Activated CD4-positive, alpha-beta T cell treated with anti-CD3 and anti-CD28 coated beads, Interleukin-2, amount 10 ng/mL, durations not matched to agents 7 days and 5 days (primary cell): ENCODE measurements at places on chromosomes 2 and 18. TPM values are rescaled to one million over a fixed set of nuclear protein-coding genes. Genes with fewer than 3 reads are reported as not detected.

DNA sequence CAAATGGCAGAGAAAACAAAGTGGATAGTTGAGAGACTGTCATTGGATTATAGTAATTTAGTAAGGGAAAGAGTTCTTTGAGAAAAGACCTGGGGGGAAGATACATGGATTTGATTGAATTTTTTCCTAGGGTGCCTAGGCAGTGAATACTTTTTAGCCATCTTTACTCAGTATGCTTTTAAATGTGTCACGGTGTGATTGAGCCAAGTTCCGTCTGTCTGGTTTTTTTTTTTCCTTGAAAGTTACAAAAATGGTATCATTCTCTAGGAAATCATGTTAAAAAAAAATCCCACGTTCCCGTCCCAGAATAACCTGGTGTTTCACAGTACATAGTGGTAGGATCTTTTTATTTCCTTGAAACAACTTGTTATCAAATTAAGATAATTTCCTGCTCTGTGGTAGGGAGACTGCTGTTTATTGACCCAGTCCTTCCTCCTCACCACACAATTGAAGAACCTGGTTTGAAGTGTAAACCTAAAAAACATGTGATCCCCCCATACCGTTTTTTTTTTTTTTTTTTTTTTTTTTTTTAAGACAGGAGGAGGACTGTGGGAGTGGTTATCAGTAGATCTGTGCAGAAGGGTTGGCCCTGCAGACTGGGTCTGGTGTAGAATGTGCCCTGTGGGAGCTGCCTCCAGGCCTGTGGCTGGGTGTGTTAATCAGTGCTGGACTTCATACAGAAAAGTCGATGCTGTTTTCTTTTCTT lies 55.1 kb downstream of the DGKD start:
- H3K4me3 ChIP-seq = peak overlapping the region; percentile 32
- peaks cover 65% of the 10 kb centered on the region for H3K4me1 ChIP-seq
- no peaks in the 10 kb centered on the region for H3K27me3 ChIP-seq

DNA sequence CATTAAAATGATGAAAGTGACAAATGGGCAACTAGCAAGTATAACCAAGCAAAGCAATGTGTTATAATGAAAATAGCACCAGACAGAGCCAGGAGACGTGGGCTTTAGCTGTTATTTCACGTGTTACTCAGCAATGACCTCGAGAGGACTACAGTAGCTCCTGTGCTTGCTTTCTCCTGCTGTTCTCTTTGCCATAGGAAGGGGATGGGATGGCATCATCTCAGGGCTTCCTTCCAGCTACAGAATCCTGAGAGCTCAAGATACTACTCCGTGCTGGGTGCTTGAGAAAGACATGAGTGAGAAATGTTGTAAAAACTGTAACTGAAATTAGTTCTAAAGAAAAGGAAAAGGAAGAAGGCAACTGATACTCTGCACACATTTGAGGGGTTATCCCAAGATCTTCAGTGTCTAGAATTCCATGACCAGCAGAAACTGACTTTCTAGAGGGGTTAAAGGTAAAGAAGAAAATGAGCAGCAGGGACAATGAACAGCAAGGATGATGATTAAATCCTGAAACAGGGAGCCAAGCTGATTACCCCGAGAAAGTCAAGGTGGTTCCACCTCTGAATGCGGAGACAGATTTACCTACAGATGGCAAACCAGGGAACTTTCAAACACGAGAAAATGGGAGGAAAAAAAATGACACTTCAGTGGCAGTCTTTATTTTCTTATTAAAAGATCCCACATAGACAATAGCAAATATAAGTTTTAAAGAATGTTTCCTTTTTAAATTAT lies 33.4 kb downstream of the GAREM1 start:
- DNase-seq = no peak
- no peak overlapping the region for H3K4me3 ChIP-seq
- H3K27ac ChIP-seq = no peak overlapping the region
- no peaks in the 10 kb centered on the region for H3K36me3 ChIP-seq
- peaks cover 11% of the 10 kb centered on the region for H3K27me3 ChIP-seq

IL36RN gene
- not detected for total RNA-seq

DNA sequence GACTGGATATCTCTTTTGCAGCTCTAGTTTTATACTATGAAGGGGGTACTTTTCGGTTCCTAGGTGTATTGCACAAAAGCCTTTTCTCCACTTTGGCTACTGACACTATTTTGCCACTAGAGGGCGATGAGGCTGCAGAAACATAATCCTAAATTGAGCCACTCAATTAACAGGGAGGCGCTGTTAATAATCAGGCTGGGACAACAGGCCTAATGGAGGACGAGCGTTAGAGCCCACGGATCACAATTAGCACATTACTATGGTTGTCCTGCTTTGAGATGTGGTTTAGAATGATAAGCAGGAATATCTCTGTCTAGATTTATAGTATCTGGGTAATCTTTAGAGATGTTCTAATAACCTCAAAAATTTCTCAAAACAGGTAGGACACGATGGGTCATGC lies 62.2 kb upstream of the PMAIP1 start:
- peaks cover 3% of the 10 kb centered on the region for H3K4me1 ChIP-seq
- no peaks in the 10 kb centered on the region for H3K36me3 ChIP-seq
- peaks cover under 1% of the 10 kb centered on the region for H3K27me3 ChIP-seq
- no peak overlapping the region for H3K4me3 ChIP-seq

DNA sequence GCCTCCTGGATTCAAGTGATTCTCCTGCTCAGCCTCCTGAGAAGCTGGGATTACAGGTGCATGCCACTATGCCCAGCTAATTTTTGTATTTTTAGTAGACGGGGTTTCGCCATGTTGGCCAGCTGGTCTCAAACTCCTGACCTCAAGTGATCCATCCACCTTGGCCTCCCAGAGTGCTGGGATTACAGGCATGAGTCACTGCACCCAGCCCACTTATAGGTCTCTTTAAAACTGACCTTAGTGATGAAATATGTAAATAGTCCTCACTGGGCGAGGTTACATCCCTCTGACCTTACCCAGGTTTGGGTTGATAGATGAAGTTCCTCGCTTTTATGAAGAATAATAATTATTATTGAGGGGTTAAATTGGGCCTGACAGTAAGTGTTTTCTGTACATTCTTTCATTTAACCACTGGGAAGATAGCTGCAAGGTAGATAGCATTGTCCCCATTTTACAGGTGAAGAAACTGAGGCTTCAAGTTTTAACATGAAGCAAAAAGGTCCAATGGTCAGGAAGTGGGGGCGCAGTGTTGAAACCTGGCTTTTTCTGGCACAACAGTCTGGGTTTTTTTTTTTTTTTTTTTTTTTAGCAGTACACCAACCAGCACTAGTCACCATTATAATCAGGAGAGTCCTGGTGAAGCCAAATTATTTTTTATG lies 174.8 kb upstream of the EPAS1 start:
- H3K27me3 ChIP-seq = no peaks in the 10 kb centered on the region
- peaks cover 2% of the 10 kb centered on the region for H3K4me1 ChIP-seq
- H3K27ac ChIP-seq = no peak overlapping the region
- no peaks in the 10 kb centered on the region for H3K36me3 ChIP-seq
- no peak for DNase-seq
- H3K4me3 ChIP-seq = no peak overlapping the region

DNA sequence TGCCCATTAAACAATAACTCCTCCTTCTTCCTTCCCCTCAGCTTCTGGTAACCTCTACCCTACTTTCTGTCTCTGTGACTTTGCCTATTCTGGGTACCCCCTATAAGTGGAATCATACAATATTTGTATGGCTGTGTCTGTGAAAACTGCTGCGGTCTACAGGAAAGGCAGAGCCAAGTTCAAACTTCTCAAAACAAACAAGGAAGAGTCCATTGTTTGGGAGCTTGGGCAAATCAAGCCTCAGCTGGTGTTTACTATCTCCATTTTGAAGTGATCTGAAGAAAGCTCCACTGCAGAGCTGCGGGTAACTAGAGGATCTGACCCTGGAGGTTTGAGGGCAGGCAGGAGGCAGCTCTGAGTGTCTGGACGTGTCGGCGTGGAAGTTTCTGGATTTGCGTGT lies 48.6 kb upstream of the DAPL1 start:
- no peak for DNase-seq
- peaks cover 20% of the 10 kb centered on the region for H3K27me3 ChIP-seq
- H3K36me3 ChIP-seq = no peaks in the 10 kb centered on the region
- no peaks in the 10 kb centered on the region for H3K4me1 ChIP-seq
- H3K4me3 ChIP-seq = no peak overlapping the region

RAB6C gene
- total RNA-seq = not detected

PDCD1 gene
- 4.9 TPM for total RNA-seq

DNA sequence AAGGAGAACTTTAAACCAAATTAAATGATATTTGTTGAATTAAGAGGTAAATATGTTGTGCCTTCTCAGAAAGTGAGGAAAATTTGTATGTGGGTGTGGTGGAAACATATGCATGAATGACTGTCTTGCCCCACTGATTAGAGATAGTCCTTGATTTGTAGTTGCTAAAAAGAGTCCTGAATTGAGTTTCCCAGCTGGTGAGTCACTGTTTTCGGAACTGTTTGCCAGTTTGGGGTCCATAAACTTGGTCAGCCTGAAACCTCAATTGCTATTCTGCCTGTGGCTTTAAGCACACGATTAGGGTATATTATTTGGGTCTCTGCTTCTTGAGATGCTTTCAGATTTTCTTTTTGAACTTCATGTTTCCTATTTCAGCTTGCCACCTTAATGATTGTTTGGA lies 53.3 kb downstream of the PIKFYVE start:
- no peak overlapping the region for H3K4me3 ChIP-seq
- no peak for DNase-seq
- peaks cover 4% of the 10 kb centered on the region for H3K4me1 ChIP-seq

GRCh38 chr18:26386002-26386401 lies 159.8 kb downstream of the TAF4B start:
- H3K4me3 ChIP-seq = no peak overlapping the region
- H3K36me3 ChIP-seq = peaks cover 14% of the 10 kb centered on the region
- DNase-seq = no peak
- no peaks in the 10 kb centered on the region for H3K4me1 ChIP-seq
- no peaks in the 10 kb centered on the region for H3K27me3 ChIP-seq

- no peak overlapping the region for H3K4me3 ChIP-seq
- peaks cover 6% of the 10 kb centered on the region for H3K27me3 ChIP-seq
- H3K36me3 ChIP-seq = peaks cover 2% of the 10 kb centered on the region
- H3K4me1 ChIP-seq = no peaks in the 10 kb centered on the region
- H3K27ac ChIP-seq = no peak overlapping the region
Measured at GRCh38 chr2:101528501-101528900, 53.6 kb upstream of the RFX8 start.

GRCh38 chr2:67851016-67851415 lies 211.8 kb downstream of the C1D start:
- no peaks in the 10 kb centered on the region for H3K36me3 ChIP-seq
- H3K4me1 ChIP-seq = no peaks in the 10 kb centered on the region
- no peak for DNase-seq

SIGLEC15 gene
- total RNA-seq = not detected

C2orf72 gene
- 0.15 TPM for total RNA-seq

DNA sequence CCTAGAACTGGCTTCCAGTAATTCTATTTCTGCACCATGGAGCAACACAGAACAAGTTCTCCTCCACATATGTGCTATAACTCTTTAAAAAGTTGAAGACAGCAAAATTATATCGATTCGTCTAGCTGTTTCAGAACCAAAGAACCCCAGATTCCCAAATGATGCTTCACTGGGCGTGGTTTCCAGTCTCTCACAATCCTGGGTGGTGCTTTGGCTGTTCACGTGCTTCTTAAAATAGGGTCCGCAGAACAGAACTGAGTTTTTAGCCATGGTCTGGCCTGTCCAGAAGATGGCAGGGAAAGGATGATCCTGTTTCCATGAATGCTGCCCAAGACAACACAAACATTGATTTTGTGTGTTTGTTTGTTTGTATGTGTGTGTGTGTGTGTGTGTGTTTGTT lies 37.6 kb upstream of the PARD3B start:
- no peaks in the 10 kb centered on the region for H3K36me3 ChIP-seq
- no peak for DNase-seq
- H3K27ac ChIP-seq = no peak overlapping the region
- H3K4me1 ChIP-seq = no peaks in the 10 kb centered on the region
- no peak overlapping the region for H3K4me3 ChIP-seq
- H3K27me3 ChIP-seq = peaks cover 7% of the 10 kb centered on the region

PRPF40A gene
- total RNA-seq = 109 TPM

GRCh38 chr2:206354129-206354528 lies 79.7 kb downstream of the ZDBF2 start:
- H3K36me3 ChIP-seq = no peaks in the 10 kb centered on the region
- no peak for DNase-seq
- no peak overlapping the region for H3K27ac ChIP-seq
- H3K27me3 ChIP-seq = no peaks in the 10 kb centered on the region

GRCh38 chr18:25786758-25787157 lies 303.7 kb downstream of the SS18 start:
- H3K36me3 ChIP-seq = no peaks in the 10 kb centered on the region
- no peaks in the 10 kb centered on the region for H3K4me1 ChIP-seq
- H3K27ac ChIP-seq = no peak overlapping the region
- H3K27me3 ChIP-seq = peaks cover 4% of the 10 kb centered on the region

- H3K27me3 ChIP-seq = no peaks in the 10 kb centered on the region
- H3K4me1 ChIP-seq = peaks cover 74% of the 10 kb centered on the region
- no peak for DNase-seq
- H3K36me3 ChIP-seq = peaks cover 28% of the 10 kb centered on the region
- peak overlapping the region; percentile 35 for H3K4me3 ChIP-seq
Measured at GRCh38 chr2:195575879-195576401, 81.1 kb upstream of the SLC39A10 start.

- H3K27me3 ChIP-seq = no peaks in the 10 kb centered on the region
- no peak overlapping the region for H3K27ac ChIP-seq
- H3K36me3 ChIP-seq = no peaks in the 10 kb centered on the region
- H3K4me1 ChIP-seq = peaks cover 2% of the 10 kb centered on the region
- no peak for DNase-seq
- H3K4me3 ChIP-seq = no peak overlapping the region
Measured at GRCh38 chr18:46062781-46063180, 9.3 kb downstream of the PSTPIP2 start.

CRACDL gene
- total RNA-seq = 0.22 TPM

DNA sequence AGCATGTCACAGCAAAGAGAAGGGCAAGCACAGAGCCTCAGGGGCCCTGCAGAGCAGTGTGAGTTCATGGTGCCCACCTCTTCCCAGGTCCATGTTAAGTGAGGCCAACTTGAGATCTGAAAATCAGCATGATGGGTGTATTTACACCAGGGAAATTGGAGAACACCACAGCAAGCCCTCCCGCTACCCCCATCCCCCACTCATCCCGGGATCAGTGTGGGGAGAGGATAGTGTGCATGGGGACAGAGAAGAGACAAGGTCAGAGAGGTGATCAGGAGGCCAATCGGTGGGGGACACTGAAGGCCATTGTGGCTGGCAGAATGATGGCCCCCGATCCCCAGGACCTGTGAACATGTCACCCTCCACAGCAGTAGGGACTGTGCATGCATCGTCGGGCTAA lies 54.7 kb downstream of the PTGR3 start:
- H3K4me3 ChIP-seq = no peak overlapping the region
- DNase-seq = no peak
- H3K36me3 ChIP-seq = no peaks in the 10 kb centered on the region
- no peaks in the 10 kb centered on the region for H3K27me3 ChIP-seq
- H3K4me1 ChIP-seq = no peaks in the 10 kb centered on the region

NT5C1B gene
- total RNA-seq = not detected

GRCh38 chr2:222609381-222609780 lies 46.5 kb downstream of the FARSB start:
- no peak overlapping the region for H3K27ac ChIP-seq
- DNase-seq = no peak
- peaks cover 27% of the 10 kb centered on the region for H3K36me3 ChIP-seq
- H3K4me3 ChIP-seq = no peak overlapping the region
- H3K27me3 ChIP-seq = no peaks in the 10 kb centered on the region

SLC23A3 gene
- 2.3 TPM for total RNA-seq

DSEL gene
- total RNA-seq = 0.10 TPM

- no peak for DNase-seq
- no peak overlapping the region for H3K27ac ChIP-seq
- H3K4me1 ChIP-seq = no peaks in the 10 kb centered on the region
- no peak overlapping the region for H3K4me3 ChIP-seq
- no peaks in the 10 kb centered on the region for H3K36me3 ChIP-seq
- H3K27me3 ChIP-seq = peaks cover 4% of the 10 kb centered on the region
Measured at GRCh38 chr2:209511637-209512036, 87.8 kb downstream of the MAP2 start.
